ENCODE measurements at places on chromosomes 2 and 18. TPM values are rescaled to one million over a fixed set of nuclear protein-coding genes. Genes with fewer than 3 reads are reported as not detected.
A peak's percentile ranks its signal among the peaks of the same experiment; 100 is the strongest.

GGCX gene
- 26.2 TPM for total RNA-seq

POLE4 gene
- 56.9 TPM for total RNA-seq

ERICH2 gene
- 0.35 TPM for total RNA-seq

SCN9A gene
- total RNA-seq = 5.2 TPM

GREB1 gene
- 7.2 TPM for total RNA-seq

GRCh38 chr18:74115046-74115445 lies 32.6 kb downstream of the FBXO15 start:
- no peaks in the 10 kb centered on the region for H3K4me1 ChIP-seq
- peaks cover 2% of the 10 kb centered on the region for H3K27me3 ChIP-seq
- no peak overlapping the region for H3K4me3 ChIP-seq
- no peaks in the 10 kb centered on the region for H3K36me3 ChIP-seq
- DNase-seq = no peak

DNA sequence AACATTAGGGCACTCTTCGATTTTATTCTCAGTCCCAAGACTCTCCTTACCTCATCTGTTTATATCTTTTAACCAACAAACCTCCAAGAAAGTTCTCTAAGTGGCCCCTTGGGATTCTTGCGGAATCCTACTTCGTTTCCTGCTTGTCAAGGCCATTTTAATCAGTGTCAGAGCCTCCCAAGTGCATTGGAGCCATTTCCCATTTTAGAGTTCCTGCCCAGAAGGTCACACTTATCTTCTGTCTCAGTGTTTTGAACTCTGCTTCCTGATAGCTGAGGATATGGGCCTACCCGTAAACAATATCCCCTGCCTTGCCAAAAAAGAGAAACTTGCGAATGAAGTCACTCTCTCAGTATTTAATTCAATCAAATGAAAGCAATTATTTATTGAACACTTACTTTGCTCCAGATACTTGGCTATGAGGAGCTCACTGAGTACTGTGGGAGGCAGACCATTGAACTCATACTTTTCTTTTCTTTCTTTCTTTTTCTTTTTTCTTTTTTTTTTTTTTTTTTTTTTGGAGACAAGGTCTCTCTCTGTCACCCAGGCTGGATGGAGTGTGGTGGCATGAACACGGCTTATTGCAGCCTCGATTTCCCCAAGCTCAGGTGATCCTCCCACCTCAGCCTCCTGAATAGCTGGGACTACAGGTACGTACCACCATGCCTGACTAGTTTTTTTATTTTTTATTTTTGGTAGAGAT lies 5.7 kb upstream of the NOSTRIN start:
- no peaks in the 10 kb centered on the region for H3K36me3 ChIP-seq
- H3K27ac ChIP-seq = peak overlapping the region; percentile 72
- peaks cover 7% of the 10 kb centered on the region for H3K4me1 ChIP-seq
- no peak overlapping the region for H3K4me3 ChIP-seq

DNA sequence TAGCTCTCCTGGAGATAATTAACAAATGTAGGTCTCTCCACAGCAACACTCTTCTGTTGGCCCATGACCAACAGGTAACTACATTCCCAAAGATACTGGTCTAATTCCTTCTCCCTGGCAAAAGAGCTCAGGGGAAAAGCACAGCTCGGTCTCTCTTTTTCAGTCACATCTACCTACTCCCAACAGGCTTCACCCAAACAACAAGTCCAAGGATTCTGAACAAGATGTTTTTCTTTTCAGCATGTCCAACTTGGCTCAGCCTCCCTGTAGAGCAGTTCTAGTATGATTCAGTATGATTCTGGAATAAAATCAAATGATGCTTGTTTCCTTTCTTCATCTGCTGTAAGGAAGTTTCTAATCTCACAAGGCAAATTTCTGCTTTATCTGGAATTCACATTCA lies 1704.8 kb upstream of the PIK3C3 start:
- no peaks in the 10 kb centered on the region for H3K27me3 ChIP-seq
- no peaks in the 10 kb centered on the region for H3K36me3 ChIP-seq
- no peak overlapping the region for H3K4me3 ChIP-seq
- peak; percentile 86 for DNase-seq
- no peak overlapping the region for H3K27ac ChIP-seq

DNA sequence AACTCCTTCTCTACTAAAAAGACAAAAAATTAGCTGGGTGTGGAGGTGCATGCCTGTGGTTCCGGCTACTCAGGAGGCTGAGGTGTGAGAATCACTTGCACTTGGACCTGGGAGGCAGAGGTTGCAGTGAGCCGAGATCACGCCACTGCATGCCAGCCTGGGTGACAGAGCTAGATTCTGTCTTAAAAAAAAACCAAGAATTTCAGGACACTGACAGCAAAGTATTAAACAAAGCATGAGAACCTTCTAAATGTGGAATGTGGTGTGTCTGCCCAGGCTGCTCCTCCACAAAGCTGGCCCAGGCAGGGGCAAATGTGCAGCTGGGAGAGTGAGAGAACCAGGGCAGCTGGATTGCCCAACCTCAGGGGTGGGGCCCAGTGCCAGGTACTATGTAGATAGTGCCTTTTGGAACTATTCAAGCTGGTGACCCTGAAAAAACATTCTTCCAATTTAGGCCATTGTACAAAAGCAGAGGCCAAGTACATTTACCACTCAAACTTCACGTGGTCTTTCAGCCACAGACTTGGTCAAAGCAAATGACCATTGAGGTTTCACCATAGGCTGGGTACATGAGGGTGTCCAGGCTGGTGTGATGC lies 6.7 kb upstream of the UGT1A5 start:
- H3K4me1 ChIP-seq = peaks cover 3% of the 10 kb centered on the region
- no peaks in the 10 kb centered on the region for H3K27me3 ChIP-seq
- H3K36me3 ChIP-seq = no peaks in the 10 kb centered on the region

DNA sequence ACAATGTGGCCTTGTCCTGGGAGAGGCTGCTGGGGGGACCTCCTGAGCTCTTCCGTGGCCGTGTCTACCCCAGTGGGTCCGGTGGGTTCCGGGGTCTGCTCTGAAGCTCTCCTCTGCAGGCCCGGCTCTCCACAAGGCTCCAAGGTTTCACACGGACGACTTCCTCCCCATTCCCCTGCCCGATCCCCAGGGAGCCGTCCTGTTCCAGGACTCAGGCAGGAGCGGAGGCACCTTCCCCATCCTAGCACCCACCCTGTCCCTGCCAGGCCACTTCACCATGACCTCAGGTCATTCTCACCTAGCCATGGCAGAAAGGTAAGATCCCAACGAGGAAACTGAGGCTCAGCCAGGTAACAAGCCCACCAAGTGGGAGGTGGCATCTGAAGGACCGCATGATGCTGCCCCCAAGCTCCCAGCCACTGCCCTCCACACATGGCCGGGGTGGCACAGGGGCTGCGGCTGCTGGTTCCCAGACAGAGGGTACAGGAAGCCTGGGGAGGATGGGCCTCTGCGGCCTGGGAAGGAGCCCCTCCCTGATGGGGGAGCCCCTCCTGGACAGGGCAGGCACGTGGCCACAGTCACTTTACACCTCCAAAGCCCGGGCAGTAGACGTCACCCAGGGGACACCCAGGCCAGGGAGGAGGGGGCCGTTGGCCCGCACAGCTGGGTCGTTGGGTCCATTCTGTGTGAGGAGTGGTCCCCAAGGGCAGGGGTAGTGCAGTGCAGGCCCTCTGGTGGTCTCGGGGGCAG lies 274.0 kb downstream of the NDUFA10 start:
- H3K36me3 ChIP-seq = no peaks in the 10 kb centered on the region
- H3K27me3 ChIP-seq = peaks cover 3% of the 10 kb centered on the region
- peaks cover 43% of the 10 kb centered on the region for H3K4me1 ChIP-seq
- H3K27ac ChIP-seq = no peak overlapping the region
- no peak for DNase-seq

DNA sequence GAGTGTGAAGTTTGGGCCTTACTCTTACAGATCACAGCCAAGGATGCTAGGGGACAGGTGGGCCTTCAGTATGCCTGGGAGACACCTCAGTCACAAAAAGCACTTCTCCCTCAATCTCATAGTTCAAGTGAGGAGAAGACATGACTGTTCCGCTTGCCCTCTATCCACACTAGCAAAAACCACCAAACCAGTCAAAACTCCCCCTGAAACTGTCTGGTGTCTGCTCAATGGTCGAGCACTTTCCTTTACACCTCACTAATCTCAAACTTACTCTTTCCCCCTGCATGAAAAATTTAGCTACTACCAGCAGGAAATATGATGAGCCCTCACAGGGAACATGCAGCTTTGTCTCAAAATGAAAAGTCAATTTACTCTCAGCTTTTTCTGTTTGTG lies 232.2 kb downstream of the TRIB2 start:
- no peaks in the 10 kb centered on the region for H3K27me3 ChIP-seq
- H3K4me3 ChIP-seq = no peak overlapping the region
- no peak for DNase-seq
- H3K36me3 ChIP-seq = no peaks in the 10 kb centered on the region
- H3K27ac ChIP-seq = no peak overlapping the region

GRCh38 chr2:196274387-196274809 lies 103.0 kb upstream of the STK17B start:
- H3K4me1 ChIP-seq = peaks cover 10% of the 10 kb centered on the region
- peak; percentile 71 for DNase-seq
- no peak overlapping the region for H3K27ac ChIP-seq
- peaks cover 2% of the 10 kb centered on the region for H3K36me3 ChIP-seq

All from muscle of leg (tissue), 16 donors.